ENCODE measurements at places on chromosomes 4 and X.

- no peak for DNase-seq
Measured at GRCh38 chrX:103475381-103475780, 43.9 kb downstream of the RAB40A start.

GRCh38 chr4:188778905-188779304, 639.7 kb downstream of the TRIML1 start:
- DNase-seq, result no peak

DNA sequence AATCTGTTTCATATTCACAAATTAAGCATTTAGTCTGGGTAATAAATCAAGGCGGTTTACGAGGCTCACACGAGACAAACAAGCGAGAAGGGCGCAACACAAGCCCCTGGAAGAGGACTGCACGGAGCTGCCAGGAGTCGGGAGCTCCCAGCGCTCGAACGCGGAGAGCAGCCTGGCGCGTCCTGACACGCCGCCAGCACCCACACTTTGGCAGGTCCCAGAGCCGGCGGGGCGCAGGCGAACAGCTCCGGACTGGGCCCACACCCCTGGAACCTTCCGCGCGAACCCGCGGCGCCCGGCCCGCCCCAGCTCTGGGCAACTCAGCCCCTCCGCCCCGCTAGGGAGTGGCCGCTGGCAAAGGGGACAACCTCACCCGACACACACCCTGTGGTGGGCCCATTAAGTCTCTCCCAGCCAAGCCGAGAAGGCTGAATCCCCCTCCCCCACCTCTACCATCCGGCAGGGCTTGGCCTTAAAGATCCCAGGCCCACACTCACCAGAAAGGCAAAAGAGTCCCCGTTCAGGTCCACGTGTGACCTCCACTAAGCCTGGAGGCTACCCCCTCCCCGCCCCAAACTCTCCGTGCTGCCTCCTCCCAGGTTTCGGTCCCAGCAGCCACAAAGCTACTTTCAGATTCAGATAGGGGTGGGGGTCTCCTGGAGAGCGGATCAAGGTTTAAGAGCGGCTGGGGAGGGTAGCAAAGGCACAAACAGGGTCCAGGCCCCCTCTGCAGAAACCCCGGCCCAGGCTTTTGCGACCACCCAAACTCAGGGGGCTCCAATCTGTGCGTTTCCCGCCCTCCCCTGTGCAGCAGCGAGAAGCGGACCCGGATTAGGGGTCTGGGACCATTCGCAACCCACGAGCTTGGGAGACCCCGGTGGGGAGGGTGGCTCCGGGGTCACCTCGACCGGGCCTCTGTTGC, 47.5 kb upstream of the BCOR start:
- no peak for DNase-seq

DNA sequence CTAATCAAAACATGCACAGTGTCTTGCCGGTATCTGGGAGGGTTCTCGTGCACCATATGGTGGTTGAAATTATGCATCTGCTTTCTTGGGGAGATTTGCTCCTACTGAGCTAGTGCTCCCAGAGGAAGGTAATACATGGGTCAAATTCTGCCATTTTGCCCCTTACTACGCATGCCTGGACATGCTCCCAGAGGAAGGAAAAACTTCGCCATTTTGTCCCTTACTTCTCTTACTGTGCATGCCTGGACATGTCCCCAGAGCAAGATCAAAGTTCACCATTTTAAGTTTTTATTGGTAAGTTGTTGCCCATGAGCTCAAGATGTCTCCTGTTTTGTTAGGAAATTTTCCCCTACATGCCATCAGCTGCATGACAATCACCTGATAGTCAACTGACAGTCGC, 252.1 kb upstream of the KLHL4 start:
- no peak for DNase-seq

DNA sequence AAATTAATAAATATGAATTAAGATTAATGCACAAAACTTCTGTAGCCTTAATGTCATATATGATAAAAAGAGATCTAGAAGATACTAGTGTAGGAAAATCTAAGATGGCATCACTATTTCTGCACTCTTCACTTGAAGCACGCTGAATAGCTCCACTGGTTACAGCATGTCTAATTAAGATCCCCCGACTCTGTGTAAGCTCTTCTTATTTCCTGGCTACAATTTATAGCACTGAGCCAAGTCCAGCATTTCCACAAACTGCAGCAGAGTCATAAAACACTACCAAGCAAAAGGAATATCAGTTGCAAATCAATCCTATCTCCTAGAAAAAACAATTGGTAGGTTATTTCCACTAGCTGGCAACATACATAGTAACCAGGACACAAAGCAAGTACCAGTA, 1.3 kb upstream of the CCNA2 start:
- DNase-seq, result no peak

- peak; percentile 19 for DNase-seq
Measured at GRCh38 chrX:104270916-104271512, 16.3 kb upstream of the ESX1 start.

DNA sequence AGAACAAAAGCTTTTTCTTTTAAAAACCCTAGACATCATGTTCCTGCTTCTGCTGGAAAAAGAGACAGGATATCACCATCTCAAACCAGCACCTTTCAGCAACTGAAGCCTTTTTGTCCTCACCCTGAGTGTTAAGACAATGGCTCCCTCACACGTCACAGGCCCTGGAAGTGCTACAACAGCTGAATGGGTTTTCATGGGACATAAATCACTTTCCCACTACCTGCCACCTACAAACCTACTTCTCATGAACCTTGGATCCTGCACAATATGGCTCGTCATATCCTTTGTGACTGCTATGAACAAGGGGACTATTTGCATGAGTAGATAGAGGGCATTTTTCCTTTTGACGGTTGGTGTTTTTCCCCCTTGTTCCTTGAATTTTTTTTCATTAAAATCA, 93.6 kb downstream of the TSPAN5 start:
- DNase-seq, result no peak
